ENCODE measurements at places on chromosomes 11 and 22.

- no peak for DNase-seq
Observed at GRCh38 chr22:49827271-49827852, 311 bp downstream of the BRD1 start.

DNA sequence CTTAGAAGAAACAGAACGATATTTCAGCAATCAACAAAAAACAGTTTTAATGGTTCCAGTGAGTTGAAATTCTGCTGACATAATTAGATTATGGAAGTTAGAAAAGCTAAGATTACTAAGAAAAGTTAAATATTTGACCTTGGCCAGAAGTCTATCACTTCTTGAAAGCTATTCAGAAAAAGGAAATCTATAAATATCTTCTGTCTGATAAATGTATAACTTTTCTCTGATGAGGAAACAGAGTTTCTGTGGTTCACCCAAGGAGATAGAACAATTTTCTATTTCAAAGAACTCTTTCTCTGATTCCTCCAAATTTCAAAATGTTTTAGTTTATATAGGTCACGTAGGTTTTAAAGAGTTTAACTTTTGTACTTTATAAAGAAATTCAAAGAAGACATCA is 438.4 kb upstream of the CHORDC1 start:
- no peak for DNase-seq

DNA sequence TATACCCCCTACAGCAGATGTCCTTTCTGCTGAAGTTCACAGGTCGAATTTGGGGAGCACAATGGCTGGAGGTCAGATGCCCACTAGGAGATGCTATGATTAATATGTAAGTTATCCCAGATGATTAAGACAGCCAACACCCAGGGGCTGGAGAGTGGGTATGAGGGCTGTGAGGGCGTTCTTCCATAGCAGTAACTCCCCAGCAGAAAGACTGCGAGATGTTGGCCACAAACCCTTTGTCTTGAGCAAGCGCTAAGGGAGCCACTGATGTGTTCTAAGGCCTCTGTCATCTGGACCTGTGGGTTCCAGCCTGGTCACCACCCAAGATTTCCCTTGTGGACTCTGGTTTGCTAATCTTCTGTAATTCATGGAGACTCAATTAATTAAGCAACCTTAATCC is 77.6 kb downstream of the BMAL1 start:
- no peak for DNase-seq

DNA sequence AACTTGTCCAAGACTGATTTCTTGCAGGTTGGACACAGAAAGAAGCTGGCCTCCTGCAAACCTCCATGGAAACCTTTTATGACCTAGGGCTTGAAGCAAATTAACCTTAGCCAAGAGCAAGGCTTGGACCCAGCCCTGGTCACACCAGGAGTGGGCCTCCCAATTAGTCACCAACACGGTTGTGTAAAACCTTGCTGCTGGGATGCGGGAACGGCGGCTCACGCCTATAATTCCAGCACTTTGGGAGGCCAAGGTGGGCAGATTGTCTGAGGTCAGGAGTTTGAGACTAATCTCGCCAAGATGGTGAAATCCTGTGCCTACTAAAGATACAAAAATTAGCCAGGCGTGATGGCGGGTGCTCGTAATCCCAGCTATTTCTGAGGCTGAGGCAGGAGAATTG is 419.9 kb downstream of the AASDHPPT start:
- no peak for DNase-seq

DNA sequence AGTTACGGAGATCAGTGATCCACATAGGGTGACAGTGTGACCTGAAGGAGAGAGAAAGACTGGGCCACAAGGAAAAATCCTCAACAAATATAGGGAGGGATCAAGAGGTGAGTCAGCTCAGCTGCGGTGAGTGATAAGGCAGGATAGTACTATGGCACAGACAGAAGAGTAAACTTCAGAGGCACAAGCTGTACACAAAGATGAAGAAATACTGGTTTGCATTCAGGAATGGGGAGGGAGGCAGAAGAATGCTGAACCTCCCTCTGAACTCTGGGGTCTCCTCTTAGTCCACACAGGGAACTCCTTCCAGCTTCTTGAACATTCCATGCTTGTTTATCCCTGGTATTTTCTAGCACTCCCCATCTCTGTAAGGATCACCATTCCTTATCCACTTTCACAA is 162.7 kb downstream of the BARX2 start:
- no peak for DNase-seq

GRCh38 chr11:16226245-16226644 is 130.1 kb downstream of the SOX6 start:
- no peak for DNase-seq

GRCh38 chr11:62242021-62242420 is at the start of gene SCGB1D2:
Gene SCGB1D2, plus strand, starts transcription at chr11:62242239. Its CDS starts 69 bp downstream, at chr11:62242308.
- no peak for DNase-seq

DNA sequence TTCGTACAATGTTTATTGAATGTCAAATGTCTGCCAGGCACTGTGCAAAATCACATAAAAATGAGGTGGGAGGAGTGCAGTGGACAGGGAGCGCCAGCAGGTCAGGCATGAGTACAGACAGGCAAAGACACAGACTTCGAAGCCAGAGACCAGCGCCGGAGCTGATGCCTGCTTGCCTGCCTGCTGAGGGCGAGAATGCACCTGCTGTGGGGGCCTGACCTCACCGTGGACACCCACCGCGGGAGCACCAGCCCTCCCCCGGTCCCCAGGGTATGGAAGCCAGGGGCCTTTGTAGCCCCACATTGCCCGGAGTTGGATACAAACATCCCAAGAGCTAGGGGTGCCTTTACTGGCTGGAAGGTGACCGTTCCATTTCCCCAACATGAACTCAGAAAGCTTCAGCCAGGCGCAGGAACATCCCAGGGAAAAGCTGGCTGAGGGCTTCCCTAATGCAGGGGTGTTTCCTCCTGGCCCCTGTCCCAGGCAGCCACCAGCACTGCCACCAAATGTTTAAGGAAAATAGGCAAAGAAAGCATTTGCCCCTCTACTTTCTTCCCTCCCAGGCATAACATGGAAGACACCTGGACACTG is 17.9 kb downstream of the IFITM10 start:
- DNase-seq, result no peak
